Stimulated activated CD8-positive, alpha-beta memory T cell treated with anti-CD3 and anti-CD28 coated beads, Interleukin-12 subunit alpha, Interleukin-12 subunit beta, amount 100 ng/mL, for 4 hours (primary cell): ENCODE measurements at places on chromosomes 2 and 18.

DNA sequence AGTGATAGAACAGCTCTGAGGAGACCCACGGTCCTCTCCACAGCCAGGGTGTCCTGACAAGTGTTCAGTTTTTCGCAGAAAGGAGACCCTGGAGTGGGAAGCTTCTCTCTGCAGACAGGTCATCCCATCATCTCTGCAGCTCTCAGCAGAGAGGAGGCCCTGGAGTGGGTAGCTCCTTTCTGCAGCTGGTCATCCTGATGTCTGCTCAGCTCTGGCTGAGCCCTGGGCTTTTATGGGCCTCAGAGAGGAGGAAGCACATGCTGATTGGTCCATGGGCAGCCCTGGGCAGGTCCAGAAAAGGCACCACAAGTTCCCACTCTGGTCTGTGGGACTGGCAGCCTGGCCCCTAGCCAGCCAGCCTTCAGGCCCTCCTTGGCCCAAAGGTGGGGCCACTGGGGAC is 72.3 kb upstream of the ST3GAL5 start:
- DNase-seq: no peak

- DNase-seq: no peak
These were observed 36.3 kb downstream of the TPRKB start for GRCh38 chr2:73700661-73701447.

DNA sequence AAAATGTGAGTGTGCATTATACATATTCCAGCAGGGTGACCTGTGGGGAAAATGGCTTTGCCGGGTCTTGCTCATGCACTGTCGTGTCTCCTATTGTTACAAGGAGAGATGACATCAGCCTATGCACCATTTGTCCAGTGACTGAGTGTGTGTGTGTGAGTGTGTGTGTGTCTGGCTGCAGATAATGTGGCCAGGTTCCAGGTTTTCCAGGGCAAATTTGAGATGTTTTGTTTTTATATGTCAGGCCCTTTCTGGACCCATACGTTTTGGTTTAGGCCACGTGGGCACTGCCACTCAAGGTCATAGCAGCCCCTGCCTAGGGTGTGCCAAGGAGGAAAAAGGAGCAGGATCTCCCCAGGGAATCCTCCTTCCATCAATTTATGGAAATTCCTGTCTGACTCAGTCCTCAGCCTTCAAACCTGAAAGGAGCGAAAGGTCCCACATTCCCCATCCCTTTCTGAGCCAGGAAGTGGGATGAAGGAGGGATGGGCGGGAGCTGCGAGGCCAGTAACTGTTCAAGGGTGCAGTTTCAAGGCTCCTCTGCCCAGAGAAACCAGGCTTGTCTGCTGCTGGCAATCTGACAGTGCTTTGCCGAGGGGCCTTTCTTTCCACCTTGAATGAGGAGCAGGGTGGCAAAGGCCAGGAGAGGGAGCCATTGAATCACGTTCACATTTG is 93.0 kb upstream of the SMAD2 start:
- no peak for DNase-seq

DNA sequence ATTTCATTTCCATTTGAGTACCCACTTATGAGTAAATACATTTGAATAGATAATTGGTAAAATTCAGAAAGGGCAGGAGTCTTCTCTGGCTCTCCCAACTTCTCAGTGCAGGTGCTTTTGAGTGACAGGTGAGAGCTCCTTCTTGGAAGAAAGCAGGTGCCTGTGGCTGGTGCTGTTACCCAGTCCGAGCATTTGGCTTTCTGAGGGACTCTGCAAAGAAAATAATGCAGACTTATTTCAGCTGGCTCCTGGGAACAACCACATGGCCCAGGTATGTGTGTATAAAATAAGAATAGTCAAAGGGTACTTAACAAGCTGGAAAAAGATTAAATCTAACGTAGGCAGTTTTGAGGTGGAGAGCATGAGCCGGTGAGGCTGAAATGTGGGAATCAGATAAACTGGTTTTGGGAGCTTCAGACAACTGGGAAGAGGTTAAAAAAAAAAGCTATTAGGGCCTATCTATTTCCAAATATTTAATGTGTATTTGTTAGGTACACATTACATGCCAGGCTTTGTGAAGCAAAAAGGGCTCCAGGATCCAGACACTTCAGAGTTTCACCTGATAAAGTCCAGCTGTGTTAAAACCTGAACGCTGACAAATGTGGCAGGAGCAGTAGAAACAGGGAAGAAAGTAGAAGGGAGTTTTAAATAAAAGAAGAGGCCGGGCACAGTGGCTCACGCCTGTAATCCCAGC is 20.6 kb downstream of the ZNF236 start:
- no peak for DNase-seq

DNA sequence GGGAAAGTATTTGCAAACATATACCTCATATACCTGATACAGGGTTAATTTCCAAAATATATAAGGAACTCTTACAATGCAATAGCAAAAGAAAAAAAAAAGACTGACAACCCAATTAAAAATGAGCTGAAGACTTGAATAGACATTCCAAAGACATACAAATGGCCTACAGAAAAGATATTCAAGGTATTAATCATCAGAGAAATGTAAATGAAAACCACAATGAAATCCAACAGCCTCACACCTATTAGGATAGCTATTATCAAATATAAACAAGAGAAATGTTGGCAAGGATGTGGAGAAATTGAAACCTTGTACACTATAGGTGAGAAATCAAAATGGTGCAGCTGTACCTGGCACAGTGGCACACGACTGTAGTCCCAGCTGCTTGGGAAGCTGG is 25.7 kb downstream of the NR4A2 start:
- no peak for DNase-seq

DNA sequence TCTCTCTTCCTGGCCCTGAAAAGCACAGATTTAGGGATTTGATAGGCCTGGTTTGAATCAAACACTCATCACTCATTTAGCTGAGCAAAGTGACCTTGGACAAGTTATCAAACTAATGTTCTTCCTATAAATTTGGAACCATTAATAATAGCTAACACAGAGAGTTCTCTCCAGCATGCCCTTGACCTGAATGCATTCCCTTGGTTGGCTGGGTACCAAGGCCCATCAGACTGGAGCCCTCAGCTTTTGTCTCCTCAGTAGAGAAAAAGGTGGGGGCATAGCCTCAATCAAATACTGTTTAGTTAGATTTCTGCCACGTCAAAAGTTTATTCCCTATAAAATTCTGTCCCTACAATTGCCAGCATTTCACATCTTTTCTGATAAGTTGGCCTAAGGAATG is 13.8 kb upstream of the MRPL19 start:
- DNase-seq: no peak

DNA sequence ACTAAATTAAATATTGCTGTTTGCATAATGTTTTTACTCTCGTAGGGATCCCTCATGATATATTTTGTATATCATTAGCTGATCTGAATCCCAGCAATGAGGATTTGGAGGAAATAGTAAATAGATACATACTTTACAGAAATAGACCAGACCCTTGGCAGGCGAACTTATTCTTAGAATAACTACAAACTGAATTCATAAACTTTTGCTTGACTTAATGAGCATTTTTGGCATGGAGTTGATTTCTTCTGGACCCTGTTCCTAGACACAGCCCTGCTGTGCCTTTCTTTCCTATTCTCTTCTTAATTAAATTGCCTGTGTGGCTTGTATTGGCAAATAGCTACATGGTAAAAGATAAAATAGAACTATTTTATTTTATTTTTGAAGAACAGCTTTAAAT is 145.9 kb downstream of the GREB1L start:
- no peak for DNase-seq

DNA sequence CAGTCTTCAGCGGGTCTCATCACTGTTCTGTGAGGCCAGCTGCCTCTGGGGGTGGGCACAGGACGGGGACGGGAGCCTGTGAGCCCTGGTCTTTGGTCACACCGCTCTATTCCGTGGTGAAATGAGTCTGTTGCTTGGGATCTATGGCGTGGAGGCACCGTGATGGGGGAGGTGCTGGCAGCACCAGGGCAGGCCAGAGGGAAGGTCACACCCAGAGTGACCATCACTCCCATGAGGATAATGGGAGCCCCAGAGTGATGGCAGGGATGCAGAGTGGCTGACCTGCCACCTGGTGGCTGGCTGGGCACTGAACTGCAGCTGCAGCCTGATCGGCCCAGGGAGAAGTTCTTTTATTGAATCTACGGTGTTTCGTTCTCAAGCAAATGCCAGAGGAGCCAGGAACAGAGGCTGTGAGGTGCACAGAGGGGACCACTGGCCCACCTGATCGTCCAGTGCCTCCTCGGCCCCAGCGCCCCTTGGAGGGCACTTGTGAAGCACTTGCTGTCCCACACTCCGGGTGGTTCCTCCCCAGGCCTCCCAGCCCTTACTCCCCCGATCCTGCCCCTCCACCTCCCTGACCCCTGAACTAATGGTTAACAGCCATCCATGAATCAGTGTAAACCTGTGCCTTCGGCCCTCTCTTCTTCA is 17.9 kb downstream of the KCNIP3 start:
- no peak for DNase-seq

DNA sequence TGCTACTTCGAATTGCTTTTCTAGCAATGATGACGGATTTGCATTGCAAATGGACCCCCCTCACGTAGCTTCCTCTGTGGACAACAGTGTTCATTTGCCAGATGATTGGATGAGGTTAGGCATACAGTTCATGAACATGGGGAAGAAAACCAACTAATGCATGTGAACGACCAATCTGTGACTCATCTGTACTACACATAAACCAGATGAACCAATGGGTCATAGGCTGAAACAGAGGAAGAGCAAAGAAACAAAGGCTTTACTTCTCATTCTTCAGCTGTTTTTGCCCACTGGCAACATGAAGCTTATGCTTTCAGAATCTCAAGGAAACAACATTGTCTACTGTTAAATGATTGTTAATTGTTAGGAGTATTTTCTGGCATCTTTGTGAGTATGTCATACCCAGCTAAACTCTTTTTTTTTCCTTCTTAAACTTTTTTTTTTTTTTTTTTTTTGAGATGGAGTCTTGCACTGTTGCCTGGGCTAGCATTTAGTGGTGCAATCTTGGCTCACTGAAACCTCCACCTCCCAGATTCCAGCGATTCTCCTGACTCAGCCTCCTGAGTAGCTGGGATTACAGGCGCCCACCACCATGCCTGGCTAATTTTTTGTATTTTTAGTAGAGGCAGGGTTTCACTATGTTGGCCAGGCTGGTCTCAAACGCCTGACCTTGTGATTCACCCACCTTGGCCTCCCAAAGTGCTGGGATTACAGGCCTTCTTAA is 35.5 kb downstream of the EFEMP1 start:
- DNase-seq: no peak

- no peak for DNase-seq
These were observed 476.2 kb upstream of the RAB12 start for GRCh38 chr18:8133032-8133431.

DNA sequence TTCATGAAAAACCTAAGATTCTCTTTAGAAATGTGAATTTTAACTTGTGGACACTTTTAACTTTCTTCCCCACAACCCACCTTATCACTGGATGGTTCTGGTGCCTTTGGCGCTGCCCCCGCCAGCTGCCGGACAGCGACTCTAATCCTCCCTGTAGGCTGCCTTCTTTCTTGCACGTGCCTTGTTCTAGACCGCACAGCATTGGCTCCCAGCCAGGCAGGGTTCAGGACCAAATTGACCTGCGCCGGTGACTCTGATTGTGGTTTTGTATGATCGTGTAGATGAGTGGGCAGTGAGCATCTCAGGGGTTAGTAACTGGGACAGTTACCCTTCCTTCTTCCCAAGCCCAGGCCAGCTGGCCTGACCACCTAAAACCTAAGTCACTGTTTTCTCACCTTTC is 106.8 kb downstream of the ASAP2 start:
- no peak for DNase-seq

GRCh38 chr2:17036361-17036760 is 370.7 kb upstream of the CYRIA start:
- DNase-seq: no peak

DNA sequence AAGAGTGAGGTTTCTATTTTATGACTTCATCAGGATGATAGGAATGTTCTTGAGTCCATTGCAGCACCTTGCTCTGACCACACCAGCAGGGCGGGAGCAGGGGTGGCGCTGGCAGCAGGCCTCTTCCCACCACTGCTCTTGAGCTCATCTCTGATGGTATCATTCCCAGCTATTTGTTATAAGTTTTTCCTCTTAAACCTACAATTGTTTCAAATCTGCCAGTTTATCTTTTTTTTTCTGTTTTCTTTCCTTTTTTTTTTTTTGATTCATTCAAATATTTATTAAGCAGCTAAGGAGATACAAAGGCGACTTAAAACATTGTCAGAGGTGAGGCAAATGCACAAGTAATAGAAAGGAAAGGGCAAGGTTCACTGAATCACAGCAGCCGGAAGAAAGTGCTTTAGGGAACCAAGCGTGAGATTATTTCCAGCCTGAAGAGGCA is 28.7 kb downstream of the NIFK start:
- DNase-seq: no peak

DNA sequence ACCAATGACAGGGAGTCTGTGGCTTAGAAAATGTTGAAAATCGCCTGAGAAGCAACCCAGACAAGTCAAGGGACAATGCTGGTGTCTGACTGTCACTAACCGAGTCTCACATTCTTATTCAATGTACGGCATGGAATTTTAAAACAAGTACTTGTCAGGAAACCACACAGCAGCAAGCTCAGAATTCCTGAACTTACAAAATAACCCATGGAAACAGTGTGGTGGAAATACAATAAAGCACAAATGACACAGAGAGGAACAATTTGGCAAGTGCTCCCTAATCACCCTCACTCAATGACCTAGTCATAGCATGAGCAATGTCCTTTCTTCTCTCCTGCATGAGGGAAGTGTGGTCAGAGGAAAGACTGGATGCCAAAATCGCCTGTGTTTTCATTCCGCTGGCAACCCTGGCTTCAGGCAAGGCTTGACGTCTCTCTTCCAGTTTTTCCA is 154.0 kb downstream of the SATB2 start:
- DNase-seq: no peak

DNA sequence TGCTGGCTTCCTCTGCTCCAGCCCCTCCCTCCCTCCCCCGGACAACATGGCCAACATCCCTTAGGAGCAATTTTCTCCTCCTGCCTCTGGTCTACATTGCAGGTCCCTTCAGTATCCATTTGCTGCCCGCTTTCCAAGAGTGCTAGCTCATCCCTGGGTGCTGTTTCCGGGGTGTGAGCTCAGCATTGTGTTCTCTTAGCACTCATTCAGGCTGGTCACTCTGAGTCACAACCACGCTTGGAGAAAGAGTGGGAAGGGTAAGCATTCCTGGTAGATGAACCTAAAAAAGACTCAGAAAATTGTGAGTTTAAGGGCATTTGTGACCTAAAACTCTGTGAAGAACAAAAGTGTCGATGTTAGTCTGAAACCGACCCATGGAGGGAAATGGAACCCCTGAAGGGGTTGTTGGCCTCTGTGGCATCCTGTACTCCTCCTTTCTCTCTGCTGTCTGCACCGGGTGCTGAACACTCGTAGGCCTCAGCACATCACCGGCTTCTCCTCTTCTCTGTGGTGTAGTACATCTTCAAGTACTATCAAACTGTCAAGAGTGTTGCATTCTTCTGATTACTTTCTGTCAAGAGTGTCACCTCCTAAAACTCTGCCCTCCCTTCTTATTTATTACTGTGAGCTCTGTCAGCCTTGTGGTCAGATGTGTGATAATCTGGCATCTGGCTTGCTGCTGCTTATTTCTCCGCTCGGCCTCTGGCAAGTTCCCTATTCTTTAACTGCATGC is 73.0 kb downstream of the CTNNA2 start:
- DNase-seq: no peak

GRCh38 chr18:5196253-5197031 is 615 bp downstream of the AKAIN1 start:
- no peak for DNase-seq
